Spleen (tissue), 13 donors: ENCODE measurements at places on chromosomes 1 and 21.

- DNase-seq = no peak
Observed at GRCh38 chr1:90411185-90411584, 305.9 kb downstream of the BARHL2 start.

DNA sequence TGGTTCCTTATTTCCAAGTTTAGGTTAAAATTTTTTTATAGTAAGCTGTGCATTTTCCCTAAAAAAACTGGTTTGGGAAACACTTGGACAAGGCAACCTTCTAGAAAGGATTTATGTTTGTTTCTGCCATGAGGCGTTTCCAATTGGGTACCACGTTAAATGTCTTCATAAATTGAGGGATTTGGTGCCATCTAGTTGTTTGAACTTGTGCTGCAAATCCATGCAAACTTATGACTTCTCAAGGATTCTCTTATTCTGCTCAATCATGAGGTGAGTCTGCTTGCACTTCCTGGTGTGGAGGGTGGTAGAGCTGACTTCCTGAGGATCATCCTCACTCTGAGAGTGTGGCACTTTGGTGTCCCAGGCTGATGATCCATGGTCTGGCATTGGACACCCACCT is 123.3 kb downstream of the PCNX2 start:
- no peak for DNase-seq

DNA sequence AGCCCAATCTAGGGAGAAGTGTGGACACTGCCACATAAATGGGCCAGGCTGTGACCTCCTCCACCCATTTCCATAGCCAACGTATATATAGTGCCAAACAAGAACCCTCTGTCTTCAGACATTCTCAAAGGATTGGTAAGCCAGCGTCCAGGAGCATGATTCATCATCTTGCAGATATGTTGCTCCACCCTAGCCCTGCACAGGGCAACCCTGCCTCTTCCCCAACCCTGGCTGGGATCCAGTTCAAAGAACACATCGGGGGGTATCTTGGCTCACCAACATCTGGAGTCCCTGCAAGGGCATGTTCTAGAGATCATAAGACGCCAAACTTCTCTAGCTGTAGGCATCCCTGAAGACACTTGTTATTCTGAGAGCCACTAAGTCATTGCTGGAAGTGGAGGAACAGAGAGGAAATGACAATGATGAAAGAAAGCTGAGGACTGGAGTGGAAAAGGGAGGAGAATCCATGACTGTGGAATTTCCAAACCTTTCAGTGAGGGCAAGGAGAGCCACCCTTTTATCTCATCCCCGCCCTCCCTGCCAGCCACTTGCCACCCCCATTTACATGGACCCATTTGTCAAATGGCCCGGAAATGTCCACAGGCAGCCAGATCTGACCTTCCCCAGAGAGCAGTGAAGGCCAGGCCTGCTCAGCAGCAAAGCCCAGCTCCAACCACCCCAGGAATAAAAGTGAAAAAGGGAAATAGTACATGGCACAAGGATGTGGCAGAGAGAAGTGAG is 144.1 kb upstream of the CTTNBP2NL start:
- no peak for DNase-seq

- DNase-seq = no peak
Observed at GRCh38 chr21:14875704-14876523, 188.9 kb downstream of the NRIP1 start.

DNA sequence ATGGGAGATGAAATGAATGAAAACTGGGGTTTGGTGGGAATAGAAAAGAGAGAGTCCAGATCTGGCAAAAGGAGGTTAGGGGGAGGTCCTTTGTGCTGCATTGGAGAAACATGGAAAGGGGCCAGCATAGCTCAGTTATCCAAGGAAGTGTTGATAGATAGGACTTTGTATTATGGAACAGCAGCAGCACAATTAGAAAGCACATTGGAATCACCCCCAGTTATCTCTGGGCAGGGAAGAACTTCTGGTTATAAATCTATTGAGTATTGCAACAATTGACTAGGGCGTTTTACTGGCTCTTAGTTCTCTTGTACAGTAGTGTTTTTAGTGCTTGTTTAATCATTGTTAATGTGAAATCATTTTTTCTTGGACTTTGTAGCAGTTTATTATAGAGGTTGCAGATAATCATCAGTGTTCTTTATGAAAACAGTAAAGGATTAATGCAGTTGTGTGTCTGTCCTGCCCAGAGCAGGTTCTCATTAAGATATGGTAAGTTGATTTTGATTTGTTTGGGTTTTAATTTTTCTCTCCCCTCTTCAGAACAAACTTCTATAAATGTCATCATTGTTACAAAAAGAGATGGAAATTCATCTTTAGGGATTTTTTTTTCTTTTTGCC is 76.6 kb downstream of the NR5A2 start:
- DNase-seq = no peak

- DNase-seq = no peak
Observed at GRCh38 chr1:57826535-57826934, 402.7 kb upstream of the DAB1 start.

GRCh38 chr1:212979340-212980122 is 29.2 kb downstream of the VASH2 start:
- no peak for DNase-seq

DNA sequence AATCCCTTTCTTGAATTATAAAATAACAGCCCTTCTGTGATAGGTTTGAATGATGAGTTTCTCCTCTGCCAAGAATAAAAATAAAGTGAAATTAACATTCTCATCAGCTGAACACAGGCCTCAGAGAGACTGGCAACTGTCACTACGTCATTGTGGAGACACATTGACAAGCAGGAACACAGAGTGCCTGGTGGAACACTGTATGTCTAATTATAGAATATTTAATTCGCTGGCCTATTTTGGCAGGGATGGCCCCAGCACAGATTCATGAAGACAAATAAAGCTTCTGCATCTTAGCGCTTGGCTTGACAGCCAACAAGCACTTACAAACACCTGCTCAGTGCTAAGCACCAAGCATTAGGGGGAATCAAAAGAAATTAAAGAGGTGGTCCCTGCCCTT is 52.0 kb upstream of the SMYD2 start:
- DNase-seq = no peak

GRCh38 chr1:1080122-1080757 is 6.1 kb upstream of the RNF223 start:
- DNase-seq = peak; percentile 84

- DNase-seq = peak; percentile 90
Observed at GRCh38 chr1:39845569-39846566, 37.4 kb downstream of the TRIT1 start.

GRCh38 chr1:147579532-147579931 is 38.2 kb downstream of the BCL9 start:
- DNase-seq = no peak

GRCh38 chr1:35797380-35797779 is 10.4 kb upstream of the AGO4 start:
- DNase-seq = no peak

DNA sequence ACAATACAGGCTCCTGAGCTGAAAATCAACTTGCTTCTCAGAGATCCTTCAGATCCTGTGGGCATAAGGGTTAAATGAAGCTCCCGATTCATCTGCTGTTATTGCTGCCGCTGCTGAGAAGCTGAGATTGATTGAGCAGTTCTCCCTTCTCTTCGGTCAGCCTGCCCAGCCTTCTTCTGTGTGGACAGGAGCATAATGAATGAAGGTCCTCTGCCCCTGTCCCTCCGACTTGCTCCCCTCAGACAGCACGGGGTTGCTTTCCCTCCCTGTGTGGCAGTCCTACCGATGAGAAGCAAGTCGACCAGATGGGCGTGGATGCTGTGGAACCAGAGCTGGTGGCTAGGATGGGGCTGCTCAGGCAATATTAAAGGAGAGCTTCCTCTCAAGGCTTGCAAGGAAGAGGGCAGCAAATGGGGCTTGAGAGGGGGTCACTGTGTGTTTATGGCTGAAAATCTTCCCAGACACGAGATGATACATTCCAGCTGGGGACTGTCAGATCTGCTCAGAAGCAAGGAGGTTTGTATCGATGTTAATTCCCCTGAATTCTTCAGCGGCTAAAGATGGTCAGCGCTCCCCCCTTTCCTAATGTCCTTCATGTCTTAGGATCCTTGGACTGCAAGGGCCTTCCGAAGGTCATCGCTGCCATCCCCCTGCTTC is 63.9 kb upstream of the GOLT1A start:
- no peak for DNase-seq

DNA sequence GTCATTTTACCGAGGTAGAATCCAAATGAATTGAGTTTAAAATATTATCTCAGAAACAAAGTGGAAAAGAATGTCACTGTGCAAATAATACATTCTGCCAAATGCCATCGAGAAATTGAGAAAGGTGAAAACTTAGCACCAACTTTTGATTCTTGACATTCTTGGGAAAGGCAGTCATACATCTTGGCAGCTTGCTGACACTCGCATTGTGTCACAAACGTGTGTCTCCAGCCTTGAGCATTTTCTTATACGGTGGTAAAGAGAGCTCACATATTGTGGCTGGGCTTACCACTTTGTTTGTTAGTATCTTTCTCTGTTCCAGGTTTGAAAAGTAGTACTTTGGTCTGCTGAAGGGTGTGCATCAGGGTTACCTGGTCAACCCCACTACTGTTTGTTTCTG is 1456.1 kb downstream of the BRINP3 start:
- DNase-seq = no peak

- DNase-seq = no peak
Observed at GRCh38 chr21:19228226-19228625, 824.6 kb upstream of the TMPRSS15 start.

- DNase-seq = no peak
Observed at GRCh38 chr1:152697701-152698600, at the start of gene LCE2A. Gene LCE2A (plus strand): TSS chr1:152698345. CDS start chr1:152698902, 557 bp downstream.

DNA sequence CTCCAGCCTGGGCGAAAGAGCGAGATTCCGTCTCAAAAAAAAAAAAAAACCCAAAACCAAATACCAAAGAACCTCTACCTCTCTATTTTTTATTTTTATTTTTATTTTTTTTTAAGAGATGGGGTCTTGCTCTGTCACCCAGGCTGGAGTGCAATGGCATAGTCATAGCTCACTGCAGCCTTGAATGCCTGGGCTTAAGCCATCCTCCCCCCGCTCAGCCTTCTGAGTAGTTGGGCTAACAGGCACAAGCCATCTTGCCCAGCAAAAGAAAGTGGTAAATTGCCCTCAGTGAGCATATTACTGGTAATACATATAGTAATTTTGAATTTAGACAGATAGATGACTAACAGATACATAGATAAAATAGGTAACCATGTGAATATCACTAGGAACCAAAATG is 77.4 kb downstream of the ASH1L start:
- DNase-seq = no peak

DNA sequence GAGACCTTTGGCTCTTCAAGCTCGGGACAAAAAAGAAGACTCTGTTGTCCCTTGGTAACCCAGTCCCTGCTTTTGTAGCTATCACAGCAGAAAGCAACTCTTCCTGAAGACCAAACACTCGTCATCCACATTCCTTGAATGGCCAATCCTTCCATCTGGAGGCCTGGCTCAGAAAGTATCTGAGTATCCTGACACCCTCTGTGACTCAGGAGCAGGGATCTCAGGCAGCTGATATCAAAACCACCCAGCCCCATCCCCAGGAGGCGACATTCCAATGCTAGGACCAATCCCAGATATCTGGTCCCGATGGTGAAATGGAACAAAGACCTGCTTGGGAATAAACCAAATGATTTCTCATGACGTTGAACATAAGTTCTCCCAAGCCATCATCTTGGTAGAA is 112.5 kb downstream of the TAS1R2 start:
- DNase-seq = no peak

- no peak for DNase-seq
Observed at GRCh38 chr1:77280962-77281361, 857 bp upstream of the AK5 start.

GRCh38 chr1:41466146-41466545 is 18.3 kb downstream of the EDN2 start:
- no peak for DNase-seq

DNA sequence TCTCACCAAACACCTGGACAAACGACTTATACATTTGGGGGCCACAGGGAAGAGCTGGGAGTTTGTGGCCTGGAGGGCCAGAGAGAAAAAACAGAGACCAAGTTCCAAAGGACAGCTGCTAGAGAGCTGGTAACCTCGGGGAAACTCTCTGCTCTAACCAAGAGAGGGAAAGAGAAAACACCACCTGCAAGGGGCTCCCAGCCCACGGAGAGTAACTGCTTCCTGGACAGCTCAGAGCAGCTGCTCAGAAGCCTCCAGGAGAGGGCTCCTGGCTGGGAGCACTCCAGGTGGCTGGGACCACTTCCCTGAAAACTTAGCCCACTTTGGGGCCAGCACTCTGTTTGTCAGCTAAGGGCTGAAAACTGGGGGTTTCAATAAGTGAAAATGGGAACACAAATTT is 154.8 kb upstream of the GRIK3 start:
- DNase-seq = no peak

GRCh38 chr1:213697192-213697802 is 290.5 kb upstream of the PROX1 start:
- no peak for DNase-seq

- DNase-seq = no peak
Observed at GRCh38 chr1:51172811-51173210, 63.3 kb upstream of the RNF11 start.

GRCh38 chr21:45161038-45161945 is 86.9 kb downstream of the ADARB1 start:
- DNase-seq = no peak

- no peak for DNase-seq
Observed at GRCh38 chr1:93713341-93713740, 31.7 kb upstream of the BCAR3 start.

- DNase-seq = no peak
Observed at GRCh38 chr1:100387209-100387608, 34.9 kb downstream of the CDC14A start.

DNA sequence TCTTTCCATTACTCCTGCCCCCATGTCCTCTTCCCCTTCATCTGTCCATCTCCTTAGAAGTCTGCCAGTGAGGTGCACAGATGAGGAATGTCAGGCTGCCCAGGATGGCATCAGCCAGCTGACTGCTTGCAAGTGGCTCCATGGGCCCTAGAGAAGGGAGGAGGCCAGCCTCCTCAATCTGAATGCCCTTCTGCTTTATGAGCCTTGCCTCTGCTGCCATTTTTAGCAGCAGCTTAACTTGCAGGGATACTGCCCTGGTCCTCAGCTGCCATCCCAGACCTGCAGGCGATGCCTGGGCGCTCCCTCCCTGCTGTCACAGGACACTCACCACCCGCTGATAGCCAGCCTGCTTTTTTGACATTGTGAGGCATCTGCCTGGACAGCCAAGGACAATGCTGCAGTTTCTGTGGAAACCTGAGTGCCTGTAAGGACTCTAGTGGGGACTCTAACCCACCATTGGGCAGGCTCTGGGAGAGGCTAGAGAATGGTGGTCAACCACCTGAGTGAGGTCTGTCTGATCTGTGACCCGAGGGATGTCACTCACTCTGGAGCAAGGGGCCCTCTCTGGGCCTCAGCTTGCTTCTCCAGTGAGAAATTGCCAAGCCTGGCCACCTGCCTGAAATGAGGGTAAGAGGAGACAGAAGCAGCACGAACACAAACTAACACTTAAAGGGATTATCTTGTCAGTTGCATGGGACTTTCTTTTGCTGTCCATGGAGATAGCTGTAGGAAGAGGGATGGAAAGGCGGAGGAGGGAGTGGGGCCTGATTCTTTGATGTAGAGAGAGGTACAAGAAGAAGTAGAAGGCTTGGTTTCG is 185.0 kb downstream of the MIS18A start:
- no peak for DNase-seq
